ENCODE measurements at places on chromosomes 5 and 9.

- no peak for DNase-seq
Measured at GRCh38 chr5:139760066-139761056, 35.2 kb upstream of the PSD2 start.

DNA sequence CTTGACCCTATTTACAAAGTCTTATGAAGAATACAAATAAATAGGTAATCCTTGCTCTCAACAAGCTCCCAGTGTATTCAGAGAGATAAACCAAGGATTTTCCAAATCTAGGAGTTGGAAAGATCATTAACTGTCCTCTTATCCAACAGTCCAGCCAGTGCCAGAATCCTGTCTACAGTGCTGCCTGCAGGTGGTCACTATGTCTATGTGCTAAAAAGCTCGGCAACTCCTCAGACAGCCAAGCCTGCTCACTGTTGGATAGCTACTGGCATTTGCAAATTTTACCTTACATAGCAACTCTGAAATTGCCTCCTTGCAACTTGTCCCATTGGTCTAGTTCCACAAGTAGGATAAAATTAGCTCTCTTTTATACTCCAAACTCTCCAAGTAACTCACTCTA, 187.4 kb downstream of the DCP2 start:
- DNase-seq, result no peak

DNA sequence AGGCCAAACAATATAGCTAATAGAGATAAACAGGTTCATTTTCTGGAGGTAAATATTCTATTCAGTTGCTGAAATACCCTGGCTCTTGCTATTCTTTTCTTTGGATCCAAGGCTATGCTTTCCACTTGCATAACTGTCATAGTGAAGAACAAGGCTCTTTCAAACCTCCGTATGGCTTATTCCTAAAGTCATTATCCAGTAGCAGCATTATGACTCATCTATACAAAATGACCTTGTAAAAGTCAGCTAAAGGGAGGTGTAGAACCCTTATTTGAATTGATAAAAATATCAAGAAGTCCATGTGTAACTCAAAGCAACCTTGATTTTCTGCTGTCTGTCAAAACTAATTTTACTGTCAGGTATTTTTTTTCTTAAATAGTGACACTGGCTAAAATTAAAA, 447.8 kb downstream of the PLK2 start:
- DNase-seq, result no peak

DNA sequence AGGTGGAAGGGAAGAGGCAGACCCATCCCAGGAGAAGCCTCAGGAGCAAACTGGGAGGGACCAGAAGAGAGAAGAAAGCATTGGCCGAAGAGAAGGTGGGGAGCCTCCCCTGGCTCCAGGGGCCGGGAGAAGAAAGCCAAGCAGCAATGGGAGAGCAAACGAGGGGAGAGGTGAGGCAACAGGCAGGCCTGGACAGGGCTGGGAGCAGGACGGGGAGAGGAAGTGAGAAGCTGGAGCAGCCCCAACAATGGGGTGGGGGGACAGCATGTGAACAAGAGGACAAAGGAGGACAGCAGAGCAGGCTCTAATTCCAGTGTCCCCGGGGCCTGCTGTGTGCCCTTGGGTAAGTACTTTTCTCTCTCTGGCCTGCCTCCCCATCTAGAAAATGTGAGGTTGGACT, 115.3 kb downstream of the PSD2 start:
- DNase-seq, result peak; percentile 20

DNA sequence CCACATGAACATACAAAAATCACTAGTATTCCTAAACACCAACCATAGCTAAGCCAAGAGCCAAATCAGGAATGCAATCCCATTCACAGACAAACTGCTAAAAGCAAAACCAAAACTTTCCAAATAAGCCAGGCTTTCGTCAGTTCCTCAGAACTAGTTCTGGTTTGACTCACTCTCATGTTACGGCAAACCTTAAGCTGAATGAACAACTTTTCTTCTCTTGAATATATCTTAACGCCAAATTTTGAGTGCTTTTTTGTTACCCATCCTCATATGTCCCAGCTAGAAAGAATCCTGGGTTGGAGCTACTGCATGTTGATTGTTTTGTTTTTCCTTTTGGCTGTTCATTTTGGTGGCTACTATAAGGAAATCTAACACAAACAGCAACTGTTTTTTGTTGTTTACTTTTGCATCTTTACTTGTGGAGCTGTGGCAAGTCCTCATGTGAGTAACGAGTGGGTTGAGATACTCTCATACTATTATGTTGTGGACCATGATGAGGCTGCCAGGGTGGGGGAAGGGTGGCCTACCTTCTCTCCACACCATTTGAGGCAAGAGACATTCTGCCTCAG, at the start of gene PDCD1LG2:
PDCD1LG2 (plus strand) TSS at position 172 of the 572 bp plus-strand sequence. CDS start 12,016 bp downstream, outside the sequence.
- DNase-seq, result no peak

DNA sequence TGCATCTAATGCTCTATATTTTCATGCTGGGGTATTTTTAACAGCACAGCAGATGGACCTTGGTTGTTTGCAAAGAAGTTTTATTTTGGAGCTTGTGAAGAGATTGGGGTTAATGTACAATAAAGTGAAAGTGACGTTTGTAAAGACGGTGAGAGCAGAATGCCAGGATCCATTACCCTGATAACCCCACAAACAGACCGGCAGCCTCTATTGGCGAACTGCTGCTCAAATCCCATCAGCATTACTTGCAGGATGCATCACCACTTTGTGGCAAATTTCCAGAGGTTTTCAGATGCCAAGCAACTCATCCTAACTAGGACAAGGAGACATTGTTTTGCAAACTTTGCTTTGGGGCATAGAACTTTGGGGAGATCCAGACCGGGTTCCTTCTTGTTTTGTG, 383.3 kb upstream of the ZNF462 start:
- DNase-seq, result no peak

GRCh38 chr9:121299467-121300282, 31.7 kb downstream of the GSN start:
- no peak for DNase-seq

GRCh38 chr9:90014421-90014820, 409.6 kb downstream of the GADD45G start:
- peak; percentile 58 for DNase-seq

GRCh38 chr5:86095092-86095491, 522.6 kb upstream of the COX7C start:
- DNase-seq, result no peak

DNA sequence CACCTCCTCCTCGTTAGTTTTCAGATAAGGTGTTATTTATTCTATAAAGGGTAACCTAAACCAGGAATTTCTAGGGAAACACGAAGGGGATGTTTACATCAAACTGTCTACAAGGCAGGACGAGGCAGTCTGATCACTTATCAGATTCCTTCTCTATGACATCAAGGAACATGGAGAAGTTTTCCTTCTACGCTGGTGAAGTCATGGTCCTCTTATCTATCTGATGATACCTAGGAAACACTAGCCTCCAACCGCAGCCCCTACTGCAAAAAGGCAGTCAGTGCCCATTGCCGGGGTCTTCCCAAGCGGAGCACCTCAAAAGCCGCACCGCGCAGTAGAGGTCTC, 1.5 kb downstream of the MPDZ start:
- DNase-seq, result no peak

DNA sequence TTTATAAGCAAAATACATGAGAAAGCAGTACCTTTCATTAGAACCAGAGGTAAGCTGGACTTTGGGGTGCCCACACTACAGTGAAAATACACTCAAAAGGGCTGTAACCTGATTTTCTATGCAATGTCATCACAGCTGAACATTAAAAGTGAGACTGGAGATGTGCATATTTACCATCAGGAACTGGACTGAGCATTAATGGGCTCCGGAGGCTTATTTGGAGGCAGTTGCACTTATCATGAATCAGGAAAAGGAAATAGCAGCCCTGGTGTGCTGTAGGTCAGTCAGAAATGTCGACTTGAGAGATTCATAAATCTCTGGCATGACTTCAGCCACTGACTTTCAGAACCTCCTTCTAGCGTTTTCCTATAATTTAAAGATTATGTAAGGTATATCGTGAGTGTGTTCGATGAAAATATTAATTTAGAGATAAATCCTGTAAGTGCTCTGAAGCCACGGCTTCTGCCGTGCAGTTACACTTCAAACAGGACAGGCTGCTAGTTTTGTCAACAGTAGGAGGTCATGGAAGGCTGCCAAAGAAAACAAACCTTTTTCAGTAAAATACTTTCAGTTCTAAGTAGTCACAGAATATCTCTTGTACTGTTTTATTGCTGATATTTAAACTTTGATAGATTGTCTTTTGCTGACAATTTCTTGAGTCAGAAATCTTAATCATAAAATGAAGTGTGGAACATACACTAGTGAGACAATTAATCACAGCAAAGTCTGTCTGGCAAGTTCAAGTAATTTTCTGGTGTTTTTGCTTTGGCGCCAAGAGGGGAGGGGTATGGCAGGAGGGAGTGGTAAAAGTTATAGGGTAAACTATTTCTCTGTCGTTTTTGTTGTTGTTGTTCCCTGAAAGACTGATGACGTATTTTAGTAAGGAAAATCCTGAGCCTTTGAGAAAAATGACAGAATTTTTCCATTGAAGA, 939.7 kb downstream of the NR2F1-AS1 start:
- peak; percentile 5 for DNase-seq

DNA sequence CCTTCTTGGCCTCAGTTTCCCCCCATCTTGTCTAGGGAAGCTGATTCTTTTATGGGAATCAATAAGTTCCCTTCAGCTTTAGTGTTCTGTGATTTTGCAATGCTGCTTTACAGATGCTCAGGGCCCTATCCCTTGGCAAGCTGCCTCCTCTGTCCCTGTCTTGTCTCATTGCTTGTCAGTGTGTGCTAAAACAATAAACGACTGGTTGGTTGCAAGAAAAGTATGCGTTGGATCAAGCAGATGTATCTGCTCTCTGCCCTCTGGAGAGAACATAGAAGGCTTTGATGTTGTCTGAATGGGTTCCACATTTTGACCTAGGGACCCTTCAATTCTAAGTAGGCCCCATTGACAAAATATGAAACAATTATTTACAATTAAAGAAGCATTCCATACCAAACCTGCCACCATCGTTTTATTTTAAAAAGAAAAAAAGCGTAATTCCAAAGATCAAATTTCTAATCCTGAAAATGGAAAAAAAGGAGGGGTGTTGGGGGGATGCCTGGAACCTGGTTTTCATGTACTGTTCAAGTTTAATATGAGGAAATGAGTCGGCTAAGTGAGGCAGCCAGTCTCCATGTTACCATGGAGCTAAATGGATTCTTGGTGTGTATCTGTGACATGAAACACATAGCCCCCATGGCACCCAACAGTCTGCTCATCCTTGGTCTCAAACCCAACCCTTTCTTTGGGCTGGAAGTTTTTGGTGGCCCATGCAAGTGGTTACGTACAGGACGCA, 31.2 kb upstream of the TARS1 start:
- no peak for DNase-seq

DNA sequence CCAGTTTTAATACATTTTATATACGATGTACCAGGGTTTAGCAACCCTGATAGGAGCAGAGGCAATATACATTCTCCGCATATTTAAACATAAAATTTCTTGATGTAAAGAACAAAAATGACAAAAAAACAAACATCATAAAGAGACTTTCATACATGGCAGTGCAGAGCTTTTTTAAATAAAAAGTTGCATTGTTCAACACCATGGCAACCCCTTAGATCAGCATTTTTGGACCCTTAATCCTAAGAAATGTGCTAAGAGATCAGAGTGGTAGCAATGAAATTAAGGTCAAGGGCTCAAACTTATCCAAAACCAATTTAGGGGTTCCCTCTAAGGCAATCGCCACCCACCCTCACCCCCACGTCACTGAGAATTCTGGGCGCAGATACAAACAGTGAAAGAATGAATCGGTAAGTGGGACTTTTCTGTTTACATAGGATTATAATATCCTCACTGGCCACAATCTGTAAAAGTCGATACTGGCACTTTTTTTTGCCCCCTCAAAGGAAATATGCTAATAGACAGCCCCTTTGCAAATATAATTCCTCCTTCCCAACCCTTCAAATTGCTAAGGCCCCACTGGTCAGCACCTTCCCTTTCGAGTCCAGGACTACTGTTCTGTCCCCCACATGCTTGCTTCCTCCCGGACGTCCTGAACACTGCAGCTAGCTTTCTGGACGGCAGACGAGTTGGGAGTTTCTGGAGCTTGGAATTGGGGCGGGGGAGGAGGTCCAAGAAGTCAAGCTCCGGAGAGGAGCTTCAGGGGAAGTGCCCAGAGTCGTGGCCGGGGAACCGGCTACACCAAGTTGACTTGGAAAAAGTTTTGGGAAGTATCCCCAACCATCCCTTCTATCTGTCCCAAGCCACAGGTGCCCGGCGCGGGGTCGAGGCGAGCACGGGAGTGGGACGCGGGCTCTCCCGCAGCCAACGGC, 2.2 kb downstream of the GAS1 start:
- no peak for DNase-seq

- no peak for DNase-seq
Measured at GRCh38 chr9:27304521-27304920, 7.6 kb upstream of the EQTN start.

DNA sequence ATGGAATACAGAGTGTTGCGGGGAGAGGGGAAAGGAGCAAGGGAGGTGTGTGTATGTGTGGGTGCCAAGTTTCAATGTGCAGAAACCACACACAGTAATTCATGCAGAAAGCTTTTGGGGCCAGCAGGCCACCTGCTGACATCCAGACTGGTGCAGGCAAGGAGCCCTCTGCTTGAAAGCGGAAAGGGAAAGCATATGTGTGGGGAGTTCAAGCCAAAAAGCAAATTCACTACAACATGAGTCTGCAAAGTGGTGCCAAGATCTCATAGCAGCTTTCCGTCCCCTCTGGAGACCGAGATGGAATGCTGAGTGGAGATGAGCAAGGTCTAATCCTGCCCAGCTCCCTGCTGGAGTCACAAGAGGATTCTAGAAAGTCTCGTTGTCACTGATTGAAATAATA, 159.7 kb upstream of the VLDLR start:
- no peak for DNase-seq

GRCh38 chr9:123305879-123306278, 37.5 kb upstream of the STRBP start:
- DNase-seq, result no peak

GRCh38 chr5:179414459-179415261, 69.4 kb upstream of the ADAMTS2 start:
- no peak for DNase-seq

DNA sequence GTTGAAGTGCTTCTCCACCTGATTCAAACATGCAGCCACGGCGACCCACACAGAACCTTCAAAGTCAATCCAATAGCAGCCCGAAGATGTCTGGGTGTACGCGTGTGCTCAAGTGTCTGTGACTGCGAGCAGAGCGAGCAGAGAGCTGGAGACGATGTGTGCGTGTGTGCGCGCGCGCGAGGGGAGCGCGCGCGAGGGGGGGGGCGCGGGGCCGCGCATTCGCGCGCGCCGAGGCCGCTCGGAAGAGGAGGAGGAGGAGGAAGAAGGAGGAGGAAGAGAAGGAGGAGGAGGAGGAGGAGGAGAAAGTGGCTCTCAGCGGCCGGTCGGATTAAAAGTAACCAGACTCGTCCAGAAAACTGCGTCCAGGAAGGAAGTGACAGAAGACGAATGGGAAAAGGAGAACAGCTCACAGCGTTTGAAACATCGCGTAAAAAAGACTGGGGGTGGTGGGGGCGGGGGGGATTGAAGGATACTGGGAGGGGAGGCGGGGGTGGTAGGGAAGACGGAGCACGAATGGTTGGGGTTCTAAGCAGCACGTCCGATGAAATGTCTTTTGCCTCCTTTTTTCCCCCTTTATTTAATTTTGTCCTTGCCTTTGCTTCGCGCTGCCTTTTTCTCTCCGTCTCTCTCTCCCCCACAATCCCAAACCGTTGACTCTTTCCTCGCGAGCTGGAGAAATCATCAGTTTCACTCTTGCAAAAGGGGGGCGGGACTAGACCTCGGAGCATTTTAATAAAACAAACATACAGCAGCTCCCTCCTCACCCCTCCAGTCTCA, at the start of gene MEF2C:
MEF2C (minus strand) TSS at position 126 of the 777 bp plus-strand sequence. CDS start 59,396 bp downstream, outside the sequence.
- DNase-seq, result peak; percentile 51

- no peak for DNase-seq
Measured at GRCh38 chr5:79846198-79846521, 144.9 kb downstream of the MTX3 start.
